Stimulated activated CD4-positive, alpha-beta T cell treated with anti-CD3 and anti-CD28 coated beads, Interleukin-4, amount 100 ng/mL, for 48 hours (primary cell): ENCODE measurements at places on chromosomes 12 and 14.

- DNase-seq, result no peak
Measured at GRCh38 chr14:58566979-58567378, 70.8 kb upstream of the DACT1 start.

GRCh38 chr12:106307181-106307580 is 4.6 kb downstream of the TCP11L2 start:
- no peak for DNase-seq

GRCh38 chr12:124264089-124264795 is 30.7 kb upstream of the RFLNA start:
- DNase-seq, result no peak

DNA sequence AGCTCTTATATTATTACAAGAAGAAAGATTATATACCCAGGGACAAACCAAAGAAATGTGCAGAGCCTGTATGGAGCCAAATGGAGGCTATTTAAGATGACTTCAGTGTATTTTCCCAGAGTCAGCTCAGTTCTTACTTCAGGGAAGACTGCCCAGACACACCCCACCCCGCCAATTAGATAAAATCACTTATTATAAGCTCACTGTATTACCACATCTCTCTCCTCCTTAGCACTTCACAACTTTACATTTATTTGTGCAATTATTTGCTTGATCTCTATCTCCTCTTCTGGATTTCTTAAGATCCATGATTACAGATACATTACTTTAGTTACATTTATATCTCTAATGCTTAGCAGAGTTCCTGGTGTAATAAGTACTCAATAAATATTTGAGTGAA is 24.7 kb upstream of the WDR89 start:
- DNase-seq, result no peak

- no peak for DNase-seq
Measured at GRCh38 chr12:6751767-6752166, 1.2 kb downstream of the MLF2 start.

GRCh38 chr12:57735198-57735855 is 3.2 kb downstream of the AGAP2 start:
- no peak for DNase-seq

GRCh38 chr12:33672836-33673577 is 233.4 kb upstream of the SYT10 start:
- no peak for DNase-seq

GRCh38 chr12:32533971-32534590 is 134.7 kb downstream of the FGD4 start:
- DNase-seq, result no peak

GRCh38 chr14:102870994-102871831 is 51.2 kb upstream of the AMN start:
- no peak for DNase-seq

DNA sequence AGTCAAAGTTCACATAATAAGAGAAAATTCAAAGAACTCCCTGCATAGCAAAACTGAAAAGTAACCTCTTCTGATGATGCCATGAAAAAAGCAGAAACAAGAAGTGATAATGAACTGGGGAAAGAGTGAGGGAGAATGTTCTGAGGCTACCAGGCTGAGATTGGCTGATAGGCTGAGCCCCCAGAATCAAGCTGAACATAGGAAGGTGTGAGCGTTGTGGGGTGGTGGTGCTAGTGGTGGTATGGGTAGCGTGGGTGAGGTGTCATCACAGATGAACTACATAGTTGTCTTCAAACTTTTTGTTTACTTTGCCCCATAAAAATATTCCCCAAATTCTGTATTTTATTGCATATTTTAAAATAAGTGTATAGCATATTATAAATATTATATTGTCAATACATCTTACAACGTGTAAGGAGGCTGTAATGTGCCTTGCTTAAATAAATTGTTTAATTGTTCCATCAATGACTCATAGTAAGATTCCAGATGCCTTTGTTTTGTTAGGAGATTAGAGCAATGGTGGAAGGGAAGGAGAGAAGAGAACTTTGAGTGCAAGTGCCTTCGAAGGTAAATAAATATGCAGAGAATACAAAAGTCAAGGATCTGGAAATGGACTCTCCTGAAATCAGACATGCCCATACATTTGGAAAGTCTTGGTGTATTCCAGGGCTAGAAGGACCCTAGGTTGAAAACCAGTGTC is 15.8 kb upstream of the CFAP54 start:
- no peak for DNase-seq

- no peak for DNase-seq
Measured at GRCh38 chr12:50224026-50224692, 57.0 kb upstream of the CERS5 start.

DNA sequence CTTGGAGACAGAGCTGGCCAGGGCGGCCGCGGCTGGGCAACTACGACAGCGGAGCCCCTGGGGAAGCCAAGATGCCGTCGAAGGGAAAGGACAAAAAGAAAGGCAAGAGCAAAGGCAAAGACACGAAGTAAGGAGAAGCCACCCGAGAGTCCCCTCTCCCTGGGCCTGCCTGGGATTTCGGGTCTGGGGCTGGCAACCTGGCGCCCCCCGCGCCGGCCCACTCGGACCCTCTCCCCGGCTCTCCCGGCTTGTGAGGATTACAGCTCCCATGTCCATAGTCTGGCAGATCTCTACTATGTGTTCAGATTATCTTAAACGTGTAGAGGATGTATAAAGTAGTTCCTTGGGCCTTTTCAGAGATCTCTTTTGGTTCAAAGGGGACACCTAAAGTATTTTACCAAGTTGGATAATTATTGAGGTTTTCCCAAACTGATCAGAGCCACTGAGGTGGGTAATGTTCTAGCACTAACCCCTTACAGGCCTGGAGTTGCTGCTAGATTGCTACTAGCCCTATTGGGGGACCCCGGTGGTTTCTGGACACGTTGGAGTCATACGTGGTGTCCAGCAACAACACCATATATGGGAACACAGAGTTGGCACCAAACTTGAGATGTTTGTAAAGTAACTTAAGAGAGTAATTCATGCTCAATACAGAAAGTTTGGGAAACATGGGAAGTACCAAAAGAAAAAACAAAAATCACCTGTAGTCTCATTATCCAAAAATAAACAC is 424 bp downstream of the BBOF1 start:
- no peak for DNase-seq

DNA sequence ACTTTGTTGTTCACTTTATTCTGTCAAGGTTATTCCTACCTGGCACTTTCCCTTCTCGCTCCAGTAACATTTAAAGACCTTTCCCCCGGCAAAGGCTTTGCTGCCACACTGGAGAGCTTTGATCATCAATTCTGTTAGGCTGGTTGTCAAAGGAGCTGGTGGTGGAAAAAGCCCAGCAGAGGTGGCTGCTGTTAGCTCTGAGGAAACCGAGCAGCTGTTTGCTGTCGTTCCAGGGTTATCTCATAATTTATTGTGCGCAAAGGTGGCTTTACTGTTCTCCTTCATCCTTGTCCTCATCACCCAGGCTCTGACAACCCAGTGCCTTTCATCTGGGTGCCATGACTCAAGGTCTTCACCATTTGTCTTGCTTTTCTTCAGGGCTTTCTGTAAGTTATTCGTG is 38.2 kb upstream of the CRADD start:
- no peak for DNase-seq

GRCh38 chr12:123063535-123063934 is 83.1 kb downstream of the ARL6IP4 start:
- DNase-seq, result no peak

GRCh38 chr14:75800792-75801191 is 139.7 kb downstream of the TTLL5 start:
- DNase-seq, result no peak

- no peak for DNase-seq
Measured at GRCh38 chr12:50936821-50937530, 15.4 kb upstream of the HIGD1C start.
